ENCODE measurements at places on chromosomes 1 and 21.

GRCh38 chr1:151581451-151581850 lies 30.4 kb upstream of the SNX27 start:
- DNase-seq = no peak

DNA sequence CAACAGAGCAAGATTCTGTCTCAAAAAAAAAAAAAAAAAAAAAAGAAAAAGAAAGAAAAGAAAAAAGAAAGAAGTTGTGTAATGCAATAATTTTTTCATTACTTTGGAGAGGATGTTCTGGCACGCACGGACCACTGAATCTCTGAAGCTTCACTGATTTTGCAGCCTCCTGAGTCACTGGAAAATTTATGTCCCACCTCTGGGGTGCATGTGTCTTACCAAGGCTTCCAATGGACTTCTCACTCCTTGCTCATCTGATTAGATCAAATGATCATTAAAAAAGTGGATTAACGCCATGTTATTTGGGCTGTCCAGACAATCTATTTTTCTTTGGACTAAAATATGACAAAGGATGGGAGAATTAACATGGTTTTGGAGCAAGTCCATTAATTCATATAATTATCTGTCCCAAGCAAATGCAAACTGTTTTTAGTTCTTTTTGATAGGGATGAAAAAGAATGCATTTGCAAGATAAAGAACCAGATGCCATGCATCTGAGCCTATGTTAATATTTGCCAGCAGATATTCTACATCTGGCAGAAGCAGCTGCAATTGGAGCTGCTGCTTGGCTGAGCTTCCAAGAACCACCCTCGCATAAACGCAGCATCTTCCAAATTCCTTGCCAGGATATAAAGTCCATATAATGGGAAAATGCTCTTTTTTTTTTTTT lies 10.1 kb upstream of the MAP1LC3C start:
- DNase-seq = no peak

DNA sequence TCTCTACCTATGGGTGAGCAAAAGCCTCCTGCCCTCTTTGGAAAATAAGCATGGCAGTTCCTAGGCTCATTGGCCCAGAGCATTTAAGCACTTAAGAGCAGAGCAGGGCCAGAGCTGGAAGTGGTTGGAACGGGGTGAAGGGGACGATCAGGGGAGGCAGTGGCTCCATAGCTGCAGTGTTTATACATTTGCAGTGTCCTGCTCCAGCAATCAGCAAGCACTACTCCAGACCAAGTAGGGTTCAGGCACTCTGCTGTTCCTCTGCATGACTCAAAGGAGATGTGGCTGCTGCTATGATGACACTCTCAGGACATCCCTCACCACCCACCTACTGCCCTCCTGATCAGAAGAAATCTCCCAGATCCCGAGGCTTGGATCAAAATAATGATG lies 55.0 kb downstream of the TRABD2B start:
- no peak for DNase-seq

GRCh38 chr21:26920055-26920454 lies 46.8 kb downstream of the ADAMTS5 start:
- no peak for DNase-seq

DNA sequence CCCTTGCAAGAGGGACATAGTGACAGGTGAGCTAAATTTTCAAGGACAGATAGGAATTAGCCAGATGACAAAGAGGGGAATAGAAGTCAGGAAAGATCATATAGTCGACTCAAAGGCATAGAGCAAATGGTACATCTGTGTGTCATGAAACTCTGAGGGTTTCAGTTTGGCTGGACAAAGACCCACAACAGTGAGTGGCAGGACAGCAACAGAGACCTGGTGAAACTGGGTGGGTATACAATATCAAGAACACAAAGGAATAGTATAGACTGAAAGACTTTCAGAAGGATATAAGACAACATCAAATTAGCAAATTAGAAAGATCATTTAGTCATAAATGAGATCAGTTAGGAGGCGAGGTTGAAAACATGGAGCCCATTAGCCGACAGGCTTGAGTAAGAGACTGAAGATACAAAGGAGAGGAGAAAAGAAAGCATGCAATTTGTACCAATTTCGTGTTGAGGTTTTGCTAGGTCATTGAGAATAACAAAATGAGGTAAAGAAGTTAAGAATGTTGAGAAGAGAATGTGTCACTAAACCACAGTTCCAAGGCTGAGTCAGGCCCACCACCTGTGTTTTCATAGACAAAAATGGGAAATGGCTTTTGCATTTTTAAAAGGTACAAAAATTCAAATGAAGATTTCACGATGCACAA lies 213.8 kb downstream of the HHIPL2 start:
- no peak for DNase-seq

GRCh38 chr1:57380923-57381322 lies 42.9 kb downstream of the DAB1 start:
- DNase-seq = no peak

- no peak for DNase-seq
Measured at GRCh38 chr1:115134231-115134630, 44.9 kb upstream of the TSPAN2 start.

GRCh38 chr1:72097851-72098570 lies 184.3 kb downstream of the NEGR1 start:
- no peak for DNase-seq

DNA sequence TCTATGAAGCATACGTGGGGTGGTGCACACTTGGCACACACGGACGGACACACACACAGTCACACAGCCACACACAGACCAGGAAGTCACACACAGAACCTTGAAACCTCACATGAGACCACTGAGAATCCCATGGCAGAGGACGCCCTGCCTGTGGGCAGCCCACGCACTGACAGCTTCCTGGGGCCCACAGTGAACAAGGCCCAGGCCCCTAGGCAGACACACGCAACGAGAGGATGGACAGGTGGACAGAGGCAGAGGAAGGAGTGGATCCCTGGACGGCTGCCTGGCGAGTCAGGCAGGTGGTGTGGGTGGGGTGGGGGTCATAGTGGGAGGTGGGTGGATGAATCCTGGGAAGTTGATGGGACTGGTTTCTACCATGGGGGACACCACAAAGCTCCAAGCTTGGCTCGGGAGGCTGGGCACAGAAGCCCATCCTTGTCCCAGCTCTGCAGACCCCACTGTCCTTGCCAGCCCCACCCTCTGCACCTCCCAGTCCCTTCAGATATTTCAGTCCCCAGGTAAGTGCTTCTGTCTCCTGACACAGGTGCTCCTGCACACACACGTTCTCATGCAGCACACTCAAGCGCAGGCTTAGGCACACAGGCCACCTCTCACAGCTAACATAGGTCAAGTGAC lies 49.1 kb downstream of the WNT9A start:
- DNase-seq = no peak

GRCh38 chr1:18723701-18724411 lies 93.2 kb downstream of the PAX7 start:
- no peak for DNase-seq

DNA sequence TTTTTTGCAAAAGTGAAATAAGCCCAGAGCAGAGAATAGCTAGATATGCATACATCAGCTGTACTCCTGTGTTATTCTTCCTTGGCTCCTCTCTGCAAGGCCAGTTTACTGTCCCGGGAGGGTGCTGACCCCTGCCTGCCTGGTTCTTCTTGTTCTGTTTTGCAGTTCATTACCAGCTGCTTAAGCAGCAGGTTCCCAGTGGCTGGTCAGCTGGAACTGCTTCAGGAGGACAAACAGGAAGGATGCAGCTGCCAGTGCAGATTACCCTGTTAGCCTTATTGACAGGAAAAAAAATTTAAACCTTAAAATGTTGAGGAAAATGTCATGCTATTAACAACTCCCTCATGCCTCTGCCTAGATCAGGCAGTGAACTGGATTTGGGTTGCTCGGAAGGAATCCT lies 16.0 kb upstream of the LRIG2 start:
- DNase-seq = no peak

GRCh38 chr21:15183813-15184257 lies 119.0 kb upstream of the NRIP1 start:
- DNase-seq = no peak

GRCh38 chr1:15210651-15211375 lies 36.2 kb upstream of the FHAD1 start:
- DNase-seq = no peak

DNA sequence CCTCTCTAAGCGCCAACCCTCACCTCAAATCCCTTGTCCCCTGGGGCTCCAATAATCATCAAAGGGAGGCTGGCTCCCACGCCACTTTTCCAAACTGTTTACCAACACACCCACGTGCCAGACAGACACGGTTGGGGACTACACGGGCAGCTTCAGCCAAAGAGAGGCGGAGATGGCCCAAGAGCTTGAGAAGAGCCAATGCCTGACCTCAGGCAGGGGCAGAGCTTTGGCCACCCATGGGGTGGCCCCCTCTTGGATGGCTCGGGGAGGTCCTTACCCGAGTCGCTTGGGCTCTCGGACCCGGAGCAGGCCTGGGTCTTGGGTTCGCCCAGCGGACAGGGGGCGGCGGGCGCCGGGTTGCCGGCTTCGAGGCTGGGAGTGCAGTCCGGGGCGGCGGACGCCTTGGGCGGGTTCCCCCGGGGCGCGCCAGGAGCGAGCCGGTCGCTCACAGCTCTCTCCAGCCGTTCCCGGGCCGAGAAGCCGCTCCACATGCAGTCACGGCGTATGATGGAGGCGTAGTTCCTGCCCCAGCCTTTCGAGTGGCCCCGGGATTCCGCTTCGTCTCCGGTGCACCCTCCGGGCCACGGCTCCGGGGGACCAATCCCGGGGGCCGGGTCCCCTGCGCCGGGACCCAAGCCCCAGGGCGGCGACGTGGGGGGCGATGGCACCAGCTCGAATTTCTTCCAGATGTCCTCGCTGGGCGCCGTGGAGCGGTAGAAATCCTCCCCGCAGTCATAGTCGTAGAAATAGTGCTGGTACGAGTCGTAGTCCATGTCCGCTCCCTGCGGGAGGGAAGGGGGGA lies 854 bp downstream of the MYCL start:
- peak; percentile 57 for DNase-seq

DNA sequence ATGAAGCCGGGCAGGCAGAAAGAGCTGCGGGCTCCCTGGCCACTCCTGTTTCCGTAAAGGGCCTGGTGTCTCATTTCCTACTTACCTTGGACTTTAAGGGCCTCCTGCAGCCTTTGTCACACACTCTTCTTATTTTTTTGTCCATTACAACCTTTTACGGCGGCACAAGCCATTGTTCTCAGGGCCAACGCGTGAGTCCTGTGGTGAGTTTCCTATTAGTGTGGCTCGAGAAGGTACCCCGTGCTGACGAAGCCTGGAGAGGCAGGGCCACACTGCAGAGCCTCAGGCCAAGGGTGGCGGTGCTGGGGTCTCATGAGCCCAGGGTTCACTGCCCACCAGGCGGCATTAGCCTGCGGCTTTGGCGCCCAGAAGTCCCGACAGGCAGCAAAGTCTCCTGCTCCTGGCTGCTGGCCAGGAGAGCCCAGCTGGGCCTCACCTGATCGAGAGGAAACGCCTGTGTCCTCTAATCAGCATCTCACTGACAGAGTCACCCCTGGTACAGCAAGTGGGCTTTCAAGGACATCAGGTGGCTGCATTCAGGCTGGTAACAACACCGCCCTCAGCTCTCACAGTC lies 62.0 kb downstream of the SIK1 start:
- DNase-seq = no peak

- no peak for DNase-seq
Measured at GRCh38 chr1:38852780-38853179, 6.8 kb downstream of the RRAGC start.

GRCh38 chr21:42924433-42924751 lies 1.0 kb downstream of the ERVH48-1 start:
- DNase-seq = no peak

DNA sequence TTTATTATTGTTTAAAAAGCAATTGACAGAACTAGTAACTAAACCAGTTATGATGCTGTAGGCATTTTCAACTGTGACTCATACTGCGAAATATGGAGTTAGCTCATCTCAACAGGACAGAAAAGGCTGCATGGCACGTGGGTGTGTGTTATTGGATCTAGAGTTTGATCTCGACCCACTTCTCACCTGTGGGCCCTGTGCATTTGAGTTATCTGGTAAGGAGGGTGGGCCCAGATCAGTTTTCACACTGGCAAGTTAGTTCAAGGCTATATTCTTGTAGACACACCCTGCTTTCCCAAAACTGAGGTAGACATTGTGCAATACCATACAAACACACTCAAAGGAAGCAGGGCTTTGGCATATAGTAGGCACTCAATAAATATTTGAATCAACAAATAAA lies 71.3 kb upstream of the PRDX6 start:
- DNase-seq = no peak

DNA sequence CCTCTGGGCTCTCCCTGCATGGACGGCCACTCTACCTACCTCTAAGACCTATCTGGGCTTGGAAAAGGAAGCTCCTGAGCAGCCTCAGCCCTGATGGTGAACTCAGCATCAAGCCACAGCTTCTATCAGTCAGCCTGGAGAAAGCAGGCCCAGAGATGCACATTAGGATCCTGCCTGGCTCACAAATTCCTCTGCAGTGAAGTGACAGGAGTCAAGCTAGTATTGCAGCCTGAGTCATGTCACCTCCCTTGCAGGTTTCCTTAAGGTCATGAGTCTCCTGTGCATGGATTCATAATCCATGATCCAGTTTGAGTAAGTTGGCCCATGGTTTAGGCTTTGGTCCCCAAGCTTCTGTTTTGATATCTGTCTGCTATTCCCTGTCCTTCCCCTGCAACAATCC lies 37.9 kb upstream of the DUSP10 start:
- DNase-seq = no peak

DNA sequence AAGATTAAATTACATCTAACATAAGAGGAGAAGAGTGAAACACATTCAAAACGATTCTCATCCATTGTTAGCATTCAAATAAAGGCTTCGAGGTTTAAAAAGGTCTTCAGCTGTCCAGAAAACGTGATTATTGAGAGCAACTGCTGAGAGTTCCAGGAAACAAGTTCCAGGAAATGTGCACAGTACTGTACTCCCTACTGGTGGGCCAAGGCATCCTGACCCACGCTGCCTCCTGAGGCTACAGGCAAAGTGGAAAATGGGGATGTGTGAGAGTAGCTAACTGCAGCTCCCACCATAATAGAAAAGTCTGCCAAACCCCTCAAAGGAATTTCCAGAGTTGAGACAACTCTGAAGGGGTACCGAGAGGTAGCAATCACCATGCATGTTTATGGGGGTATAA lies 2.0 kb downstream of the VAV3 start:
- DNase-seq = no peak

Measured in SW480 (cell line).